Endothelial cell of umbilical vein (primary cell): ENCODE measurements at places on chromosomes 5 and 9. TPM values are rescaled to one million over a fixed set of nuclear protein-coding genes. Genes with fewer than 3 reads are reported as not detected.

ACER2 gene
- total RNA-seq = 7.3 and 7.7 TPM in 2 replicates

TOR2A gene
- 17.1 and 19.3 TPM in 2 replicates for total RNA-seq

DNA sequence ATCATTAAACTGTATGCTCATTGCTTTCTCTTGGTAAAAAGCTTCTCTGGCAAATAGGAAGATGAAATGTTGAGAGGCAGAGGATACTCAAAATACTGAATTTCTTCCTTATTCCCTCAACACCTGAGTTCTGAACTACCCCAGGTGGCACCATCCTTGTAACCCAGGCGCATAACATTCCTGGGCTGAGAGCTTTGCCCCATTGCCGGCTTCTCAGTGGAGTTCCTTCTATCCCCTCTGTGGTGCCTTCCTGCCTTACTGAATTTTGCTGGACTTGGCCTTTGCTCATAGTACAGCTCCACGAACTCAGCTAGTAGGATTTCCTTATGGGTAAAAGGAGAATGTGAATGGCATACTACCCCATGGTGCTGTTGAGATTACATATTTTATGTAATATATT lies 54.7 kb downstream of the BASP1 start:
- DNase-seq = no peak

DNA sequence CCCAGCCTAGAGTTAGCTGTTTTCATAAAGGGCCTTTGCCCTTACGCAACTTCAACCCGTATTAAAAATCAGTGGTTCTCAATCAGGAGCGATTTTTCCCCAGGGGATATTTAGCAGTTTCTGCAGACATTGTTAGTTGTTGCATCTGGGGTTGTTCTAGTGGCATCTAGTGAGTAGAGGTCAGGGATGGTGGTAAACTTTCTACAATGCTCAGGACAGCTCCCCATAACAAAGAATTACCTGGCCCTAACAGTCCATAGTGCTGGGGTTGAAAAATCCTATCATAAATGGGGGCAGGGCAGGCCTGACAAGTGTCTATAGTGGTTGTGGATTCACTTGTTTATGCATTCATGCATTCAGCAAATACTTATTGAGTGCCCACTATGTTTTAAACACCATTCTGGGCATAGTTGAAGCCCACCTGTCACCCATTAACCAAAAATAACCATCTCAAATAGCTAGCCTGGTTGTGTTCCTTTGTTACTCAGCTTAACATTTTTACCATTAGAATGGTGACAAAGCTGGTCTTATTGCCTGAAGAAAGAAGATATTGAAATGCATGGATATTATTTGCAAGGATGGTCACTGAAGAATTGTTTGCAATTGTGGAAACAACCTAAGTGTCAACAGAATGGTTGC lies 15.9 kb upstream of the FGF1 start:
- DNase-seq = no peak

- no peak for DNase-seq
Observed at GRCh38 chr9:70693186-70693585, 278.7 kb upstream of the KLF9 start.

DNA sequence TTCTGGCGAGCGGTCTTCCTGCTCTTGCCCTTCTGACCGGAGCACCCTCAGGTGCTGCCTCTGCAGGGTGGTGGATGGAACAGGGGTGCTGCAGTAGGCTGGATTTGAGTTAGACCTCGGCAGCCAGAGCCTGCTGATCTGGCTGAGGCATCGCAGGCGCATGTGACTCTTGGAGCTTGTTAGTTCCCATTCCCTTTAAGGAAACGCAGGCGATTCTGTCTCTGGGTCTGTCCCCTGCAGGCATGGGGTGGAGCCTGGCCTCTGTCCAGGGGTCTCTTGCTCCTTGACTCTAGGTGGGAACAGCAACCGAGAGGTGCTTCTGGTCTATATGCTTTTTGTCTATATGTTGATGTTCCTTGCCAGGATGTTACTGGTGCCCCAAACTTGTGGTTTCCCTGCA lies 3.1 kb downstream of the WNK2 start:
- DNase-seq = no peak
